ENCODE measurements at places on chromosomes 1 and 21.

GRCh38 chr21:27060190-27060589 is 93.3 kb upstream of the ADAMTS5 start:
- DNase-seq, result no peak

GRCh38 chr1:113123737-113124136 is 50.7 kb downstream of the LRIG2 start:
- no peak for DNase-seq

DNA sequence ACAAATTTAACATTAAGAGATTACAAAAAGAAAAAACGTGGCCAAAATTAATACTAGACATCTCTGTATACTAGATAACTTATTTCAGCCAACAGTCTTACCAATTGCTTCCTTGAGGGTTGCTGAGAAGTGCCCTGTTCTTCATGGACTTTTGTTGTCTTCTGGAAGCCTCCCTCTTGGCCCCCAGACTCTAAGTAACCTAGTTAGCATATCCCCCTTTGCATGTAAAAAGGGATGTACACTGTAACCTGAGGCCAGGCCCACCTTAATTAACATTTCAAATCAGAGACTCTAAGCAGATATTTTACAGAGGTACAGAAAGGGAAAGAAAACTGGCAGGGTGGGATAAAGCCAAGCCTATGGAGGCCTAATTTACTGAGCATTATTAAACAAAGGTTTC is 1047.3 kb downstream of the ADGRL2 start:
- DNase-seq, result no peak

DNA sequence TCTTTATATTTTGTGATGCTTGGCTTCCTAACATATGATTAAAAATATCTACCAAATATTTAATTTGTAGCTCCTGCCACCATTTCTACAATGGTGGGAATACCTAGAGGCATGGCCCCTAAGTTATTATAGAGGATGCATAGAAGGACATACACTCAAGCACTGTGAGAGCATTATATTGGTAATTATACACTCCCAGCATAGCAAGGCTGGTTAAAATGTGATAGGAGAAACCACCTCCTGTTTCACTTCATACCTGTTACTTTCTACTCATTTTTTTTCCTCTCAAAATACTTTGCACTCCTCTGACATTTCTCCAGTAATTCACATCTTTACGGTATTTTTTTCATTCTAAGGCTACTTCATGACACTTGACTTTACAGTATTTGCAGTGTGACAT is 92.9 kb downstream of the HS2ST1 start:
- DNase-seq, result no peak

DNA sequence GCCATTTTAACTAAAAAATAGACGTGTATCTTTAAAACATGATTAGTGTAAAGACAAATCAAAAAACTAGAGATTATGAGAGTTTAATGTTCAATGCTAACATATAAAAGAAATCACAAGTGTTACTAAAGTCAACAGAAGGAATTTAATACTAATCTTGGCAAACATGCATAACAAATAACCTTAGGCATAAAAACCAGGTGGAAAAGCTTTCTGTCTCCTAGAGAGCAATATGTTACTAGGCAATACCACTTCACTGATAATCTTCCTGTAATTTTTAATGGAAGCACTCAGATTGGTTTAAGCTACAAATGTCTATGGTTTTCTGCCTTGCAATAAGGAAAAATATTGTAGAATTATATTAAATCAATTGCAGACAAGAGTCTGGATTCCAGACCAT is 121.9 kb downstream of the NME7 start:
- no peak for DNase-seq

GRCh38 chr1:155166471-155167165 is 6.5 kb downstream of the KRTCAP2 start:
- DNase-seq, result peak; percentile 74

DNA sequence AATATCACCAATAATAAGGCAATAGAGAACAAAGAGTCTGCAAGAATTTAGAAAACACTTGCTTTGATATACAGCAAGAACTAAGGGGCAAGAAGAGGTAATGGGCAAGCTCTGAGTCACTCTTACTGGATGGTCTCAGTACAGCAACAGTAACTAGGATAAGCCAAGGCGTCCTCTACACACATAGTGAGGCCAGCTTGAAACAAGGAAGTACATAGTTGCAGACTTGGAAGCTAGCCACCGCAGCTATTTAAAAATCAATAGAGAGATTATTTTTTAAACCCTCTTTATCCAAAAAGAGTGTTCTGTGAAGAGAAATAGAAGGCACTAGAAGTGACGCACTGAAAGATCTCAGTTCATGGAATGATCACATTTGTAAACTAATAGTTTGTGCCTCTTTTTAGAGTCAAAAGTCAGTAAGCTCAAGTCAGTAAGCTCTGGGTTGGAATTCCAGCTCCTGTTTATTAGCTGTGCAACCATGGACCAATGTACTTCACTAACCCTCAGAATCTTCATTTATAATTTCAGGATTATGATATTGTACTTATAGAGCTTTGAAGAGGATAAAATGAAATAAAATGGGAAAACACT is 118.6 kb downstream of the AKT3 start:
- no peak for DNase-seq

DNA sequence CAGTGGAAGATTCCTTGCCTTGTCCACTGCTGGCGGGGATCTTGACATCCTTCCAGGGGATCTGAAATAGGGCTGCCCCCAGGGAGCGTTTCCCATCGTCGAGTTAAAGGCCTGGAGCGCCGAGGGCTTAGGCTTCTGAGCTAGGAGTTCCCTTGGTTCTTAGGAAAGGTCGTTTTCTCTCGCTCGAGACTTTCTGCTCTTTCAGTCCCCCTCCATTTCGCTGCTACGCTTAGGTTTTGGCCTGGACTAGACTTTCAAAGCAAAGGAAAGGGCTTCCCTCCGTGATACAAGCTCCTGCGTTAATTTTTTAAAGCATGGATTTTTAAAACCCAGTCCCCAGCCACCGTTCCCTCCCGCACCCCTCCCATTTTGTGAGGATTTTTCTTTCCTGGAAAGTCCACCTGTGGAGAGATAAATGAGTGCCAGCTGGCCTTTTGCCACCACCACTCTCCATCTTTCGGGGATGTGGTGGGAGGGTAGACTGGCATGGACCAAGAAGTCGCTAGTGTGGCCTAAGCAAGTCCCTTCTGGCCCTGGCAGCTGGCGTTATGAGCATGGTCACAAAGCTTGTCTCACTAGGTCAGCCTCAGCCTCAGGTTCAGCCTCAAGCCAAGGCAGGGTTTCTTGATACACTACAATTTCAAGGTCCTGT is 9.2 kb downstream of the NR5A2 start:
- DNase-seq, result peak; percentile 31

DNA sequence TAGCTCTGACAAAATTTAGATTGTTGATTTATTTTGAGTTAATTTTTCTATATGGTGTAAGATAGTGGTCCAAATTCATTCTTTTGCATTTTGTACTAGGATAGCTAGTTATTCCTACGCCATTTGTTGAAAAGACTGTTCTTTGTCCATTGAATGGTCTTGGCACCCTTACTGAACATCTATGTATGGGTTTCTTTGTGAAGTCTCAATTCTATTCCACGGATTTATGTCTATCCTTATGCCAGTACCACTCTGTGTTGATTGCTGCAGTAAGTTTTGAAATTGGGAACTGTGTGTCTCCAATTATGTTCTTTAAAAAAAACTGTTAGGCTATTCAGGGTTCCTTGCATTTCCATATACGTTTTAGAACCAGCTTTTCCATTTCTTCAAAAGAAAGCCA is 145.7 kb downstream of the ZNF644 start:
- DNase-seq, result no peak

GRCh38 chr1:2629627-2630497 is 3.0 kb downstream of the MMEL1 start:
- DNase-seq, result no peak
